ENCODE measurements at places on chromosomes 6 and 20.

GRCh38 chr6:135093578-135093977 is 39.0 kb upstream of the HBS1L start:
- no peak for DNase-seq

- no peak for DNase-seq
Measured at GRCh38 chr6:167420858-167421766, 96.2 kb downstream of the TTLL2 start.

- DNase-seq, result no peak
Measured at GRCh38 chr6:118280210-118280609, 267.9 kb upstream of the PLN start.

GRCh38 chr6:40320947-40321346 is 266.2 kb downstream of the LRFN2 start:
- DNase-seq, result no peak

GRCh38 chr6:37669306-37669705 is 28.4 kb downstream of the MDGA1 start:
- no peak for DNase-seq

GRCh38 chr20:63519668-63520503 is 679 bp upstream of the PPDPF start:
- no peak for DNase-seq

- no peak for DNase-seq
Measured at GRCh38 chr6:22147921-22148776, 148.7 kb downstream of the PRL start.

DNA sequence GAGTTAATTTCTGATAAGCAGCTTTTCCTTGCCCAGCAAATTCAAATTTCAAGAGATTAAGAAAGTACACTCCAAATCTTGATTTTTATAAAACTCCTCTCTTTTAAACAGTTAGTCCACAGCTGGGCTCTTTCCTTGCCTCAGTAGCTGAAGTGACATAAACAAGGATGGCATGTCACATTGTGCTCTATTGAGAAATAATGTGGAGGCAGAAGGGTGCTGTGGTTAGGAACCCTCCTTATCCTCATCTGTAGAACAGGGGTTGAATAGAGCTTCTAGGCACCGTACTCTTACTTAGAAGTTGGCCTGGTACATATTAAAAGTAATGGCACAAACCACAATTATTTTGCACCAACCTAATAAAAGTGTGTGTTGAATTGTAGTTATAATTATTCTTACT is 70.3 kb downstream of the RSPO3 start:
- no peak for DNase-seq

GRCh38 chr6:122797537-122797936 is 8.5 kb downstream of the SMPDL3A start:
- no peak for DNase-seq

GRCh38 chr20:56273491-56273890 is 25.0 kb downstream of the MC3R start:
- no peak for DNase-seq

DNA sequence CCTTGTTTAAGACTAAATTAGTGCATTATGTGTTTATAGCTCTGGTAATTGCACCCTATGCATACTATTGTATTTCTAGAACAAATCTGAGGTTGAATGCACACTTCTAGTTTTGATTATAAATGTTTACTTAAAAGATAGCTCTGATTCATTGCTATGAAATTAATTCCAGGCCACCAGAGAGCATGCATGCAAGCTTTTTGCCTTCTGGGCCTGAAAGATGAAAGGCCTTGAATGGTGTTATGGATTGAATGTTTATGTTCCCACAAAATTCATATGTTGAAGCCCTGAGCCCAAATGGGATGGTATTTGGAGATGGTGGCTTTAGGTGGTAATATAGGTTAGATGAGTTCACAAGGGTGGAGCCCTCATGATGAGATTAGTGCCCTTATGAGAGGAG is 695.0 kb upstream of the MAP3K7 start:
- no peak for DNase-seq

GRCh38 chr20:46563170-46563859 is 12.9 kb upstream of the OCSTAMP start:
- no peak for DNase-seq

DNA sequence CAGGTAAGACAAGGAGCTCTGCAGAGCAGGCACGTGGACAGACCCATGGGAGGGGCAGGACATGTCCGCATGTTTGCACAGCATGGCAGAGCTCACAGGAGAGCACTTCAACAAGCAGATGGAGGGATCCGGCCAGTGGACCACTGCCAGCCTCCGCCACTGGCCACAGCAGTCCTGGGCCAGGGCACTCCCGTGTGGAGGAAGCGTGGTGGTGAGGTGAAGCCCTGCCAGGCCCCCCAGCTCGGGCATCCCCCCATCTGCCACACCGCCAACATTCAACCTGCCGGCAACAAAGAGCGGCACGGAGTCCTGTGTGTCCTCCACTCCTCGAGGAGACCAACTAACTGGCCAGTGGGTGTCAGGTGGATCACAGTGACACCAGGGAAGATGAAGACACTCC is 104.3 kb upstream of the AGPAT4 start:
- no peak for DNase-seq

DNA sequence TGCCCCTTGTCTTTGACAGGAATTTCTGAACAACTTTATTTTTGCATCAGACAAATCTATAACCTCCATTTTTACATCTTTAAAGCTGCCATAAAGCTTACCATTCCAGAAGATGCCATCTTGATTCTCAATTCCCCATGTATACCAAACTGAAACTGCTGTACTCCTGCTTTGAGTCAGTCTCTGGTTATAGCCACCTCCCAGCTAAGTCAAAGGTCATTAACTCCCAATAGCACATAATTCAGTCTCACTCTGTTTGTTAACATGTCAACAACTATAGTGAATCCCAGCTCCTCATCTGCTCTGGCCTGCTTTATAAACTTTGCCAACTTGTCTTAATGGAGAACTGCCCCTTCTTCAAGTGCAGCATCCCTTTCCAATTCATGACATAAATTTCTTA is 343.6 kb downstream of the FRK start:
- DNase-seq, result no peak

DNA sequence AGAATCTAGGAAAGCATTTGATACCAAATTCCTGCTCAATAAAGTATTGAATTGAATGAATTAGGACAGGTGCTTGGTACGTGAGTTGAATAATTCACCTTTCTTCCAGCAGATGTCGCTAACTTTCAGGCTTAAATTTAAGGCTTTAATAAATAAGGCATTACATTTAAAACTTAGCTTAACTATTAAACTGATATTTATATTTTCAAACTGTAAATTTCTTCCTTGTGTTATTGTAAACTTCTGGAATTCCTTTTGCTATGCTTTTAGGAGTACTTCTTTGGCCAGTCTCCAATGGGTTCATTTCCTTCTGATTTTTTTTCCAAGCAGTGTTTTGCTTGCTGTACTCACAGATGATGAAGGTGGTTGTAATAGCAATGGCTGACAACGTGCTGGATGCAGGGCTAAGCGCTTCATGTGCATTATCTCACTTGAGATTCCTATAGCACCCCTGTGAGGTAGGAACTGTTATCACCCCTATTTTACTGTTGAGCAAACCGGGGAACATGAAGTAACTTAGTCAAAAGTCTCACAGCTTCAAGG is 71.3 kb upstream of the SLC2A12 start:
- DNase-seq, result no peak

DNA sequence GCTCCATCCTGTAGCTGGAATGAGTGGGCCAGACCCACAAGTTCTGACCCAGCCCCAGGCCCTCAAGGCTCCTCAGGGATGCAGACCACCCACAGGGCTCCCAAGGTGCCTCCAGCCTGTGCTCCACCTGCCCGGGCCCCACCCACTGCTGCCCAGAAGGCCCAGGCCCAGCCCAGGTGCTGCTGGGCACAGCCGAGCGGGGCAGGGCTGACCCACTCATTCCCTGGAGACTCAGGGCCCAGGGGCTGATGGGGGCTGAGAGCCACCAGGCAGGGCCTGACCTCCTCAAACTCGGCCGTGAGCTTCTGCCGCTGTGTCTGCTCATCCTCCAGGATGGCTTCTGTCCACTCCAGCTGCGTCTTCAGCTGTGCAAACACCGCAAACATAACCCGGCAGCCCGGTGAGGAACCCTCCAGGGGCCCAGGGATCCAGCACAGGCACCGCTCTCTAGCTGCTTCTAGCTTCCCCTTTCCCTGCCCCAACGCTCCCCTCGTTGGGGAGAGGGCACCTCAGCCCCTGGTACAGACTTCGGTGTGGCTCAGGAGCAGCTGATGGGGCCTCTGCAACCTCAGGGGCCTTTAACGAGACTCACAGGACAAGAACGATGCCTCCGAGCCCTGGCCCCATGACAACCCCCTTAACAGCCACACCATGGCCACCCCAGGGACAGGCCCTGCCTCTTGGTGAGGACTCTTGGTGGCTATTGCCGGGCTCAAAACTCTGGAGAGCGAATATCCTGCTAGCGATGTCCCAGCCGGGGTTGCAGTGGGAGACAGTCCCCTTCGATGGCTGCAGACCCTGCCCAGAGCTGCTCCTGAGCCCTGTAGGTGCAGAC is 46.0 kb downstream of the DSTN start:
- no peak for DNase-seq

DNA sequence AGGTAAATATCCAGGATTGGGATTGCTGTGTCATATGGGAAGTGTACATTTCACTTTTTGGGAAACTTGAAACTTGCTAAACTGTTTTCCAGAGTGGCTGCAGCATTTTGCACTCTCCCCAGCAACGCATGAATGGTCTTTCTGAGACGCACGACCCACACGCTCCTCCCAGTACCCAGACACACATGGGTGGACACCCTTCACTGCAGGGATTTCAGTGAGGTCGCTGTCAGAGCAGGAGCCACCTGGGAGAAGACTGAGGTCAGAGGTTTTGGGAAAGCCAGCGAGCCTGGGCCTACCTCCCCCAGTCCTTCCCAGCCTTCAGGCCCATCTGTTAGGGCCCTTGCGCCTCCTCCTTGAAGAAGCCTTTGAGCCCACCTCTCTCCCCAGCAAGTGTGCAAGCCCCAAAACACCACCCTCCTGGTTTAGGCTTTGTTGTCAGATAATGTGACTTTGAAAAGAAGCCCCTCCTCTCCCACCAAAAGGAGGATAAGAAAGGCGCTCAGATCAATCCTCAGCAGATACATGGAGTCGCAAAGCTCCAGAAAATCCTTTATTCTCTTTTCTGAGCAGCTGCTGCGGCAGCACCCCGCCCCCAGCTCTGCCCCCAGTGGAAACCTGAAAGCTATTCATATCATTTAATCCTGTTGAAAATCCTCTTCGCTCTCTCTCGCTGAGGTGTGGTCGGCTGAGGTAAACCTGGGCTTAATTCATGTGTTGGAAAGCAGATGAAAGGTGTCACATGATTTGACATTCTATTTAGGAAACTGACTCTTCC is 12.7 kb upstream of the JAG1 start:
- no peak for DNase-seq

DNA sequence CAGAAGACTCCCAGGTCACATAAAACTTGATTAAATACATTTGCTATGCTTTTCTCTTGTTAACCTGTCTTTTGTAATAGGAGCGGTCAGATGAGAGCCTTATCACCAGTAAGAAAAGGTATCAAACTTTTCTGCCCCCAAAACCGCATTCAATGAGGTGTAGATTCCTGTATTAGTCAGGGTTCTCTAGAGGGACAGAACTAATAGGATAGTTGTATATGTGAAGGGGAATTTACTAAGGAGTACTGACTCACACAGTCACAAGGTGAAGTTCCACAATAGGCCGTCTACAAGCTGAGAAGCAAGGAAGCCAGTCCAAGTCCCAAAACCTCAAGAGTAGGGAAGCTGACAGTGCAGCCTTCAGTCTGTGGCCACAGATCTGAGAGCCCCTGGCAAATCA is 32.7 kb downstream of the PTPRK start:
- DNase-seq, result no peak

- no peak for DNase-seq
Measured at GRCh38 chr6:166575205-166575604, 11.3 kb downstream of the RAMACL start.

DNA sequence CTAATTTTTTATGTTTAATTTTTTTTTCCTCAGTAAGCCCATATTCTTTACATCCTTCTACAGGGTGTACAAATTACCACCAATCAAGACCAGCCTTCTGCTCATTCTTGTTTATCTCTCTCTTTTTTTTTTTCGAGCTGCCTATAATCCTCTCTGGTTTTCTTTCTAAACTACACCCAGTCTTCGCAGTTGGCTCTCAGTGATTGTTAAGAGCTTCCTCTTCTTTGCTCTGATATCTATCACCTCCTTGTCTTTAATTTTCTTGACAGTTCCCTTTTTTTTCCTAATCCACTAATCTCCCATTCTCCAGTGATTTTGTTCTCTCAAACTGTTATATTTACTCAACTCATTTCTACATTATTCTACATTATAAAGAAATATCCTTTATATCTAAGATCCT is 38.5 kb upstream of the PTPRK start:
- DNase-seq, result no peak

DNA sequence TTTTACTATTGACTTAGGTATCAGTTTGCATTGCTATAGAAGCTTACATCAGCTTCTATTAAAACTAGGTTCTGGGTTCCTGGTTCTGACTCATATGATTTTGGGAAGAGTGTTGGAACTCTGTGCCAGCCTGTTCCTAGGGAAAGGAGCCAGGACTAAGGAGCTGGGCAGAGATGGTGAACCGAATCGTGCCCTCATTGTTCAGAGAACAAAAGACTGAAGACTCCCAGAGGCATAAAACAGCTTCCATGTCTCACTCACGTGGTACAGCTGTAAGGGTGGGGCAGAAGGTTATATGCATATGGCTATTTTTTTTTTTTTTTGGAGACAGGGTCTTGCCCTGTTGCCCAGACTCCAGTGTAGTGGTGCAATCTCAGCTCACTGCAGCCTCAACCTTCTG is 89.1 kb upstream of the THBS2 start:
- no peak for DNase-seq

DNA sequence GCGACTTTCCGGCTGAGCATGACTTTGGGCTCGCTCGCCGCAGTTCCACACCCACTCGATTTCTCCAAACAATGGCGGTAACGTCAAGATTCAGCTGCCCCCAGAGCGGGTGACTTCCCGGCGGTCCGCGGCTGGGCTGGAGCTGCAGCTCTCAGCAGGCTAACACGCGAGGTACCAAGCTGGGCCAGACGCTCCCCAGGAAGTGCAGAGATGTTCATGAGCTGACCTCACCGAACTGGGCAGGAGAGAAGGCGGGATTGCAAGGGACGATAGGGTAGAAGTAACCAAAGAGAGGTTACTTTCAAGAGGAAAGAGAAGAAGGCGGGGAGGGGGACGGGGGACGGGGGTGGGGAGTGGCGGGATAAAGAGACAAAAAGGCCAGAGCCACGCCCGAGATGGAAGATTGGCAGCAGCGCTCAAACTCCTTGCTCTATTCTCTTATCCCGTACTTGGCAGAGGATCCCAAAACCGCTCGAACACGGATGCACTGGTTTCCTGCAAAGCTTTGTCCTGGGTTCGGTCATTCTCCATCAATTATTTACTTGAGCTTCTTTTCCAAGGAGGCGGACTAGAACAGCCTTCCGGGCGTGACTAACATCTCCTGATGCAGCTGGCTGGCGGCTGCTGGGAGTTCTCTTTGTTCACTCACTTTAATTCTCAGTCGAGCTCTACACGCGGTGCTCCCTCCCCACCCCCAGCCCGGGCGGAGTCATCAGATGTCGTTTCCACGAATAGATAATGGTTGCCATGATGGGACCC is at the start of gene MTCL3:
TSS of gene MTCL3 (minus strand) at position 626 of the 759 bp plus-strand sequence.
- peak; percentile 56 for DNase-seq

Measured in stimulated activated CD4-positive, alpha-beta T cell treated with anti-CD3 and anti-CD28 coated beads, Interleukin-12 subunit alpha, Interleukin-12 subunit beta, amount 100 ng/mL, for 48 hours (primary cell).